ENCODE measurements at places on chromosomes 6 and 20.
A peak's percentile ranks its signal among the peaks of the same experiment; 100 is the strongest.

DNA sequence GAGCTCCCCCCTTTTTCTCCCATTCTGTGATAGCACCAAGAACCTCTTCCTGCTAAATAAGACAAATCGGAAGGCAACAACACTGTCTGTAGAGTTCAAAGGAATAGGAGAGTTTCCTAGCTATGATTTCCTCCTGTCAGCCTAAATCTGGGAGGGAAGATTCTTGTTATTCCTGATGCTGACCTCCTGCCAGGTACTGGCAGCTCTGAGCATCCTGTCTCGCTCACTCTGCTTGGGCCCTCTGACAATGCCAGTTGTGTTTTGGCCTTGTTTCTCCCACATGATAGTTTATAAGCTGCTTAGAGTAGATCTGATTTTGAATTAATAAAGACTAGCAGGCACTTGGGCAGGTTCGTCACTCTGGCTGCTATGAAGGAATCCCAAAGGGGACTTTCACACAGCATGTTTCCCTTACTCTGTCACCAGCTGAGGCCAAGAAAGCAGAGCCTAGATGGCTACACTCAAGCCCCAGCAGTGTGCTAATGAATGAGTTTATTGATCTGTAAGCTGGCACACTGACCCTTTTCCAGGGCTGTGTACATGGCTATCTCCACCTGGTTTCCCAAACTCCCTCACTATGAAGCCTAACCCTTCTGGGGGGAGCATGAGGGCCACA lies 52.3 kb downstream of the UQCC1 start:
- no peak for DNase-seq

DNA sequence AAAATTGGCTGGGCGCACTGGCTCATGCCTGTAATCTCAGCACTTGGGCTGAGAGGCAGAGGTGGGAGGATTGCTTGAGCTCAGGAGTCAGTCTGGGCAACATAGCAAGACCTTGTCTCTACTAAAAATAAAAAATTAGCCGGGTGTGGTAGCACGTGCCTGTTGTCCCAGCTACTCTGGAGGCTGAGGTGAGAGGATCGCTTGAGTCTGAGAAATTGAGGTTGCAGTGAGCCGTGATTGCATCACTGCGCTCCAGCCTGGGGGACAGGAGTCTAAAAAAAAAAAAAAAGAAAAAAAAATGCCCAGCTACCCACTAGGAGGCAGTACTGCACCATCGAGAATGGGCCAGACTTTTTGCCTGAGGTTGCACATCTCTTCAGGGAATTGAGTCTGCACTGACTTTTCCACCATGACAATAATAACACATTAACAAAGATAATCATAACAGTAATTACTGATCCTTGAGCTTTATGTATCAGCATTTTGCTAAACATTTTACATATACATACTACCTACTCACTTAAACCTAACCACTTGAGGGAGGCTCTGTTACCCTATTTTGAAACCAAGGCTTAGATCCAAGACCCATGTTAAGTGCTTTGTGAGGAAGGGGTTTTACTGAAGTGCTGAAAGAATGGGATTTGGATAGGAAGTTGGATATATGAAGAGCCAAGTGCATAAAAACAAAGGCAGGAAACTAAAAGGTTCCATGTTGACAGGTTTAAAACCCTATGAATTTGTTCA lies 21.0 kb downstream of the SRSF3 start:
- peak; percentile 46 for DNase-seq

GRCh38 chr20:57308451-57309271 lies 20.9 kb upstream of the SPO11 start:
- no peak for DNase-seq

DNA sequence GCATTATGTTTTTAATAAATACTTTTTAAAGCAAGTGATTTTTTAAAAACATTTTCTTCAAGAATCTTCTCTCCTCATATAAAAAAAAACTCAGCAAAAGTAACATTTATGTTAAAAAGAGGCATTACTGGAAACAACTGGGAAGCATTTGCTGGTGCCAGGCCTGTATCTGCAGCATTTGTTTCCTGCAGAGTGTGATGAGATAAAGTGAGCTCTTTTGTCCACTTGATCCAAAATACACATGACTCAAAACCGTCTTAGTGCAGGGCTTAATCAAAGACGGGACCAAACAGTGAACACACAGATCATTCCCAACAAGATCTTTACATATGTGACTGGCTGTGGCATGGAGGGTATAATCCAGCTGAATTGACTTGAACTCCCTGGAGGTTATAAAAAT lies 28.3 kb upstream of the RIPPLY2 start:
- no peak for DNase-seq

- no peak for DNase-seq
Observed at GRCh38 chr6:154347981-154348380, 8.6 kb downstream of the IPCEF1 start.

Data from activated naive CD4-positive, alpha-beta T cell treated with Interleukin-2 at 50 U/mL for 16 hours (primary cell).